ENCODE measurements at places on chromosomes 7 and 10.

DNA sequence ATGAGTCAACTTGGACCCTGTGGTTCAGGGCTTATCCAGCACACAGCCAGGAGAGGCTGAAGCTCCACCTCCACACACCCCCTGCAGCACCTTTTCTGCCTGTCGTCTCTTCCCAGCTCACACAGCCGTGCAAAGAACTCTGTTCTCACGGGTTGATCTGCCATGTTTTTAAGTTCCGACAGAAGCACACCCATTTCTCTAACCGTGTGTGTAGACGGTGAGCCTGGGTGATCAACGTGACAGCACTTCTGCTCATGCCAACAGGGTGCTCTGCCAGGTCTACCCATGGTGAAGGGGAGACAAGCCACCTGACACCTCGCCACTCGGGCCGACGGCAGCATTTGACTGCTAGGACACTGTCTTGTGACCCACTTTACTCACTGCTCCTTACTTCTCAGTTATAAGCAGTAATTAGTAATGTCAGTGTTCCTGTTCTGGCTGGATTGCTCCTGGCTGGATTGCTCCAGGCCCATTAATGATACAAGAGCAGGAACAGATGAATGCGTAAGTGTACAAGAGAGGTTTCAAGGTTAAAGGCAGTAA is 90.5 kb downstream of the RNF216 start:
- DNase-seq = peak; percentile 46

- no peak for DNase-seq
These were observed 16.7 kb downstream of the FAM107B start for GRCh38 chr10:14757986-14758385.

DNA sequence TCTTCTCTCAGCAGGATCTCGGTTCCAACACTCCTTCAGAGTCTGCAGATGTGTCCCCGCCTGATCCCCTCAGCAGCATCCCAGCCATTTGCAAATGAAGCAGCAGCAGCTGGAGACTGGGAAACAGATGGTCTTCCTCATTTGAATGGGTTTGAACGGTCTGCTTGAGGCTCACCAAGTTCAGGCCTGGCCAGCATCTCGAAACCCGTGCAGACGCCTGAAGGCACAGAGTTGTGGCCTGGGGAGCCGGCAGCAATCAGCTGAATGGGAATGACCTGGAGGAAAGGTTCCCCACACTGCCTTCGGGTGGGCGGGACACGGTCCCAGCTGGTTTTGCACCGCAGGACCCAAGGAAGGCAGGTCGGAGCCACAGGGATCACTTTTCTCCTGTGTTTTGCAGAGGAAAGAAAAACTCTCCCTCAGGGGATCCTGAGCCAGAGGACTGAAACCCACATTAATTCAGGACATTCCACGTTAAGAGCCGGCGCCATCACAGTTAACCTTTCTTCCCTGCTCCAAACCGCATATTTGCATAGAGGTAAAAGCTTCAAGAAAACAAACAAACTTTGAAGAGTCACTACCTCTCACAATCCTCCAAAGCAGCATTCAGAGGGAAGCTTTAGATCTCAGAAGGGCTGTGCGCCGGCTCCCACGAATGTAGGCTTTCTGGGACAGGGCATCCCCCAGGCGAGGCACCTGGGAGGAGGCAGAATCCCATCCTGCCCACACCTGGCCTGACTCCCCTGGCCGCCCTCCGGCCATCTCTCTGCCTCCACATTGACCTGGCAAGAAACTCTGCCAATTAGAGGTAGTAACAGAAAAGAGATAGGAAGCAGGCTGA is 17.7 kb downstream of the FGFR2 start:
- DNase-seq = no peak

- no peak for DNase-seq
These were observed 93.1 kb upstream of the TEX47 start for GRCh38 chr7:88888684-88889083.

- no peak for DNase-seq
These were observed 52.1 kb downstream of the ADRB1 start for GRCh38 chr10:114095559-114096337.

DNA sequence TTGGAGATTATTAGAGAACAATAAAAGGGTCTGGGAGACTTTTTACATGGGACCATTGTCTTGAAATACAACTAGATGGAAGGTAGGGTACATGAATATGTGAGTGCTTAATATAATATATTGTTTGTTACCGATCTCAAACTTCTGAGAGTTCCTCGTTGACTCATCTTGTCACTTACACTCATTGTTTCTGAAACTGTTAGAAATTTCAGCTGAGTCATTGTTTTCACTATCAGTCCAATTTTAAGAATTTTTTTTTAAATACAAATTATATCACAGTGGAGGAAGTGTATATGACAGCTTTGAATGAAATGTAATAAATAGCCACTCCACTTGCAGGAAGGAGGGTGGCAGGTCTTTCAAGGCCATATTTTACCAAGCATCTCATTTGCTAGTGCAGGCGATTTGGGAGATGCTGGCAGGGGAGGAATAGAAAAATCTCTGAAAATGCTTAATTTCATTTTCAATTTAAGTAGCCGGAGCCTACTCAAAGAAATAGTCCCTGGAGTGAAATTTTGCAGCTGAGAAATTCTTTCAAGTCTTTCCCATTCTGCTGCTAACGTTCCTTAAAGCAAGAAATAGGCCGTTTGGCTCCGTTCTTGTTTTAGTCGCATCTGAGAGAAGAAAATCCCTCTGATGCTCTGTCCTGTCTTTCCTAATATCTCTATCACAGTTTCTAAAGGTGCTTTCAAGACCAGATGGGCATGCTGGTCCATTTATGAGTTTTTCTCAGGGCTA is 1404.2 kb upstream of the CELF2 start:
- no peak for DNase-seq

Measured in ovary (tissue), 10 donors.